CD8-positive, alpha-beta memory T cell (primary cell): ENCODE measurements at places on chromosomes 2 and 18. TPM values are rescaled to one million over a fixed set of nuclear protein-coding genes. Genes with fewer than 3 reads are reported as not detected.

The LHCGR gene
- total RNA-seq = not detected

GRCh38 chr18:62710417-62710816 lies 4.9 kb upstream of the PHLPP1 start:
- DNase-seq = no peak

The NTSR2 gene
- total RNA-seq = not detected

DNA sequence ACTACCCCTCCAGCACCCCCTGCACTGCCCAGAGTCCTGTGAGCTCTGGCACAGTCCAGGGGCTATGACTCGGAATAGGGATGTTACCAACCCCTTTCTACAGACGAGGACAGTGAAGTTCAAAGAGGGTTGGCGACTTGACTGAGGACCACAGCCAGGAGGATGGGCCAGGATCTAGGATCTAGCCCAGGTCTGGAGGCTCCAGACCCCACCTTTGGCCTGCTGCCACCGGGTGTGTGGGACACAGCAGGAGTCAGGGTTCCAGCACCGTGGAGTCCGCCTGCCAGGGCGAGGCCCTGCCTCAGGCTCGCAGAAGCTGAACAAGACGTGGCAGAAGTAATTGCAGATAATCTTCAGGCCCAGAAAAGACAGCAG lies 37.9 kb upstream of the GPC1 start:
- no peak for DNase-seq

DNA sequence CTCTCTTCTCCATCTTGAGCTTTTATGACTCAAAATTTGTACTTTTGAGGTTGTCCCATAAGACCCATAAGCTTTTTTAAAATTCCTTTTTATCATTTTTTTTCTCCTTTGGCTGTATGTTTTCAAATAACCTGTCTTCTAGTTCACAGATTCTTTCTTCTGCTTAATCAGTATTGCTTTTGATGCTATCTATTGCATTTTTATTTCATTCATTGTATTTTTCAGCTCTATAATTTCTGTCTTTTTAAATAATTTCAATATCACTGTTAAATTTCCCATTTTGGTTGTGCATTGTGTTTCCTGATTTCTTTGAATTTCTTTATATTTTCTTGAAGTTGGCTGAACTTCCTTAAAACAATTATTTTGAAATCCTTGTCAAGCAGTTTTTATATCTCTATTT lies 4.8 kb upstream of the XDH start:
- DNase-seq = no peak

DNA sequence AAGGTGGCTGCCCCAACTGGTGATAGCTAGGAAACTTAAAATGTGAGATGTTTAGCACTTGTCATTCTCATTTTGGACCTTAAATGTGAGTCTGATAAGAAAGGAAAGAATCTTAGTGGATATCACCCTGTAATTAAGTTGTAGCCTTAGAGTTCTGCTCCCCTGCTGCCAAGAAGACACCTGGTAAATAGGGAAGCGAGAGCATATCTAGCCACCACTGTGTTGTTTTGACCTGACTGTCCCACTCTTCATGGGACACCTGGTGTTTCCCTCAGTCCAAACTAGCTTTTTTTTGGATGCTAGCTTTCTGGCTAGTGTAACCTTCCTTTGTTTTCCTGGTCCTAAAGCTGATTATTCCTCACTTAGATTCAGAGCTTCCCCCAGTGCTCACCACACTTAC lies 357.6 kb downstream of the RAD51AP2 start:
- DNase-seq = no peak

- no peak for DNase-seq
Observed at GRCh38 chr18:76459687-76460350, 35.2 kb downstream of the ZNF516 start.

- DNase-seq = no peak
Observed at GRCh38 chr18:70430501-70431173, 141.8 kb downstream of the SOCS6 start.

- DNase-seq = no peak
Observed at GRCh38 chr2:71336802-71337201, 5.2 kb downstream of the ZNF638 start.

The OSBPL6 gene
- 1.2 TPM for total RNA-seq

DNA sequence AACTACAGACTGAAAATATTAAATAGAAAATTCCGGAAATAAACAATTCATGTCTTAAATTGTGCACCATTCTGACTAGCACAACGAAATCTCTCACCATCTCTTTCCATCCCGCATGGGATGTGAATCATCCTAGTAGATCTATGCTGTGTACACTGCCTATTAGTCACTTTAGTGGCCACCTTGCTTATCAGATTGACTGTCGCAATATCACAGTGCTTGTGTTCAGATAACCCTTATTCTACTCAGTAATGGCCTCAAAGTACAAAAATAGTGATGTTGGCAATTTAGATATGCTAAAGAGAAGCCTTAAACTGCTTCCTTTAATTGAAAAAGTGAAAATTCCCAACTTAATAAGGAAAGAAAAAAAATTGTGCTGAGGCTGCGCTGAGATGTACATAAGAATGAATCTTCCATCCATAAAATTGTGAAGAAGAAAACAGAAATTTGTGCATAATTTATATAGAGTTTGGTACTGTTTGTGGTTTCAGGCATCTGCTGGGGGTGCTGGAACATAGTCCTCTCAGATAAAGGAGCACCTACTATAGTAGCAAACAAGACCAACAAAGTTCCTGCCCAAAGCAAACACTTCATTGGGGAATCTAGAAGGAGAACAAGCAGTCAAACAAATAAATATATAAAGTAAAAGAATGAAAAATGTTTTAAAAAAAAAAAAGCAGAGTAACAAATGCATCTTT lies 12.0 kb downstream of the PSMD1 start:
- DNase-seq = no peak

The GAD1 gene
- 1.0 TPM for total RNA-seq

The FEV gene
- not detected for total RNA-seq

The CGREF1 gene
- total RNA-seq = 3.5 TPM

DNA sequence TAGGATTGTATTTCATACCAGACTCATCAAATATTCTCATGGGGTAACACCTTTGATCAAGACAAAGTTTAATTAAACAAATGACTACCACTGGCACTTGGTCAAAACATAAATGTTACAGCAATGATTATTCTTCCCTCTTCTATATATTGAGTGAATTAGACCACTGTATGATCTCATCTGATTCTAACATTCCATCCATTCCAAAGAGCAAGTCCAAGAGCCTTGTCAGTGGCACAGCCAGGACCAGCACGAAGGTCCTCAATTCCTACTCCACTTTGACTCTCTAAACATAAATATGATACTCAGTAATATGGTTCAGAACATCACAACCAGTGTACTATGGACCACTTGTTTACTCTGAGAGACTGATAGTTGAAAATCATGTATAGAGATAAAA lies 86.4 kb downstream of the AP1S3 start:
- no peak for DNase-seq

The GLB1L gene
- total RNA-seq = 2.6 TPM

The EVA1A gene
- not detected for total RNA-seq

The PXDN gene
- 1.00 TPM for total RNA-seq

DNA sequence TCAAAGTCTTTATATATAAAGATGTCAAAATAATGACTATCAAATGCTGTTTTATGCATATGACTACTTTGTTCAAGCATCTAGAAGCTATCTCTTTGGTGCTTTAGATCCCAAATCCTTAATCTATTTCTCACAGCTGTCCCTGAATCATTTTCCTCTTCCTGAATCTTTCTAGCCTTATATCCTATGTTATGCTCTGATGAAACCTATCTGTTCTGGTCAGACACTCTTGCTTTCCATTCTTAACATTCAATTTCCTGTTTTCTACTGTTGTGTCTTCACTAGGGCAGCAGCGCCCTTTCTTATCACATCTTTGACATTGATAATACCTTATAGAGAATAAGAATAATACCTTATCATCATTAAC lies 6.3 kb upstream of the PARD3B start:
- DNase-seq = no peak

The AMER3 gene
- total RNA-seq = not detected

GRCh38 chr2:36415381-36416022 lies 59.9 kb downstream of the CRIM1 start:
- no peak for DNase-seq

DNA sequence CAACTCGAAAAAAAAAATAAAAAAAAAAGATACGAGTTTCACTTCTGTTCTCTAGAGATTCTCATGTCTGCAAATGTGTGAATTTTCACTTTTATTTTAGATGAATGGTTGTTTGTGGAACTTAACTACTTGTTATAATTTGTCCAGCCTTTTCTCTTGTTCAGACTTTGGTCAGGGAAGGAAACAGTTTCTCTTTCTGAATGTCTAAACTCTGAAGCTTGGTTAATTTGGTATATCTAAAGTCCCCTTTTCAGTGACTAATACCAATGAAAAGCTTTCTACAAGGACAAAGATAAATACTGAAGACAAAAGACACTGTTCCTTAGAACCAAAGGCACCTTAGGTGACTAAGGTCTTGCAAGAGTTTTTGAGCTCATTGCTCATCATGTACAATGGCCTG lies 144.4 kb upstream of the PIEZO2 start:
- DNase-seq = no peak

The AP1S3 gene
- 16.9 TPM for total RNA-seq

The TMEM247 gene
- total RNA-seq = not detected

The FAHD2A gene
- 32.3 TPM for total RNA-seq

- DNase-seq = no peak
Observed at GRCh38 chr18:60153376-60153775, 219.2 kb downstream of the MC4R start.

DNA sequence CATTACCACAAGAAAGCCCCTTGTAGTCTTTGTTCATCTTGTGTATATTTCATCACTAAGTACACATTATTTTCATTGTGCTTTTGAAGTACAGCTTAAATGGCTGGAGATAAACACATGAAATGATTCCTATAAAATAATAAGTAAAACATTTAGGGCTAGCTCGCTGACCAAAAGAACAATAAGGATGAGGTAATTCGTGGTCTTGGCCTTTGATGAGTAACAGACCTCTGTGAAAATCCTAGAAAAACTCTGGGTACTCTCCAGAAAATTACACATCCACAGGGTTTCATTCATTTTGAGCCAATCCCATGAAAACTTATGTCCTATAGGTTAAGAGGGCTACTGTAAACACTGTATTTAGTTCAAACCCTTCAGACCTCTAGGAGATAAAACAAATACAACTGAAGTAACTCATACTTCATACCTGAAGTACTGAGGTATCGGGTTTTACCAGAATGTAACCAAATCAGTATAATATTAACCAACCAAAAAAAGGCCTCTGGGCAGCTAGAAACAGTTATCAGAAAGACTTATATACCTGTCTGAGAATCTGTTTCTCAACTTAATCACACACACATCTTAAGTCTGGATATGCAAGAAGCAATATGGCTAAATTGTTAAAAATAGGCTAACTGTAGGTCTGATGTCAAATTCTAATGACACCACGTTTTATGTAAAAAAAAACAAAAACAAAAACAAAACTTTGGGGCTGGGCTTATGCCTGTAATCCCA lies 31.0 kb downstream of the CFAP36 start:
- DNase-seq = no peak

The LRRTM4 gene
- not detected for total RNA-seq

GRCh38 chr2:54726940-54727339 lies 3.5 kb downstream of the EML6 start:
- DNase-seq = no peak

DNA sequence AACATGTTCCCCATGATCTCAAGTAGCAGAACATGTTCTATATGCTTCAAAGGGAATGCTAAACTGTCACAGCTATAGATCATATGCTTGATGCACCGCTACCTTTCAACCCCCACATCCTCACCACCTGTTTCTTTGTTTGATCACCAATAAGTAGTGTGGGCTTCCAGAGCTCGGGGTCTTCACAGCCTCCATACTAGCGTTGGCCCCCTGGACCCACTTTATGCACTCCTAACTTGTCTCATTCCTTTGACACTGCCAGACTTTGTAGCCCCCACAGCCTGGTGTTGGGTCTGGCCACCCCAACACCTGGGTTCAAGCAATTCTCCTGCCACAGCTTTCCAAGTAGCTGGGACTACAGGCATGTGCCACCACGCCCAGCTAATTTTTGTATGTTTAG lies 11.6 kb upstream of the RBM44 start:
- no peak for DNase-seq

DNA sequence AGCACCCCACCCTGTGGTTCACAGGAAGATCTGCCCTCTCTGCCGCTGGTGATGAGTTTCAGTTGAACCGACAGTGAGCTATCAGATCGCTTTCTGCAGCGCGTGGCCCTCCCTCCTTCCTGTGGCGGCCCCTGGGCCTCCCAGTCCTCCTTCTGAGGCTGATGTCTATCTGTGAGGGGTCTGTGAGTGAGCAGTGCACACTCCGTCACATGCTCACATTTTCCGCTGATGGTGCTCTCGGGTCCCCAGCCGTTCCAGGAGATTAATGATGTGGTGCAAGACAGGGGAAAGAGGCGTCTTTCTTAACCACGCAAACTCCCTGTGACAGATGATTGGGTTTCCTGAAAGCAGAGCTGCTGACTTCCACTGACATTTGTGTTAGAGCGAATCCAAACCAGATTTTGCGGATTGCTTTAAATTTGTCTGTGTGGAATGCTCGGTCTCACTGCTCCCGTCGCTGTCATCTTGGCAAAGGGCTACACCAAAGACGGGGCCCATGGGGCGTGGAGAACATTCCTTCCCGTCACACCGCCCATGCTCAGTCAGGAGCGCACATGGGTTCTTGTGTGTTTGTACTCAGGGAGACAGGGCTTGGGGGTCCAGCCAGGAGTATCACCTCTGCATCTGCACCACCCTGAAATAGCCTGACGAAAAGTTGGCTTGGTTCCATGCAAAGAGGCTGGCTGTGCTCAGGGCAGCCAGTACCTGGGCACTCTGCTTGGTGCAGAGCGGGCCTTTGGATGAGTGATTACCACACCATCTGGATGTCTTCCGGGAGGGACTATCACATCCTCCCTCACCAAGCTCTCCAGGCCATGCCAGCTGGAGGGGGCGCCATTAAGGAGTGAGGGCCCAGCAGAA lies 154.7 kb upstream of the HS6ST1 start:
- DNase-seq = no peak

The NEDD4L gene
- total RNA-seq = 3.0 TPM

- DNase-seq = no peak
Observed at GRCh38 chr2:196670342-196670741, 30.8 kb downstream of the CCDC150 start.

DNA sequence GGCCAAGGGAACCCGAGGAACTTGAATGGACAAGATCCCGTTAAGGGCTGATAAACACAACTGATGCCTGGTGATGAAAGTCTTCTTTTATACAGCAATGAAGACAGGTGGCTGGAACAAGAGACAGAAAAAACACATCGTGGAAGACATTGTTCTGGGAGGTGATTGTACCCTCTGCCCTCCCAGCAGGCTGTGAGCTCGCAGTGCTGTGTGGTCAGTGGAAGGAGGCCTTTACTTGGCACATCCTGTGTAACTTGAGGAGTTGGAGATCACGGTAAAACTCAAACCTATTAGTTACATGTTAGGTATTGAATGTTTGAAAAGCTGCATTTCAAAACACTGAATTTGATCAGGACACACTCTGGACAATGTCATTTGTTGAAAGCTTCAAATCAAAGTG lies 249.9 kb upstream of the EPAS1 start:
- no peak for DNase-seq

DNA sequence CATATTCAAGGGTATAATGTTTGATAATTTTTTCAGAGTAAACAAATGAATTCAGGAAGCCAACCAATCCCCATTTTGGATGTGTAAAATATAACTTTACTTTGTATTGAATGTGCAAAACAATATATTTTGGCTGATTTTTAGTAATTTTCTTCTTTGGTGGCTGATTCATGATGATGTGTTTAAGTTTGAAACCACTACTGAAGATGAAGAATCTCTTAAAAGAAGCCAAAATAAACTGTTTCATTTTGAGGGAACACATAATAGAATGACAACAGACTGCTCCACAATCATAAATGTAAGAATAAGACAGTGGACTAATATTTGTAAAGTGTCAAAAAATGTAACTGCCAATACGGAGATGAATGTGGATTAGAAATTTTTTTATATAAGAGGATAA lies 52.5 kb upstream of the TRIM43 start:
- no peak for DNase-seq

The SATB2 gene
- 0.13 TPM for total RNA-seq

The CABYR gene
- total RNA-seq = 1.2 TPM
